ENCODE measurements at places on chromosomes 2 and 18. TPM values are rescaled to one million over a fixed set of nuclear protein-coding genes. Genes with fewer than 3 reads are reported as not detected.

GRCh38 chr18:79781331-79781941 lies 16.3 kb upstream of the KCNG2 start:
- H3K36me3 ChIP-seq: no peaks in the 10 kb centered on the region
- no peaks in the 10 kb centered on the region for H3K27me3 ChIP-seq
- DNase-seq: no peak
- no peak overlapping the region for H3K27ac ChIP-seq
- no peak overlapping the region for H3K4me3 ChIP-seq

- H3K4me3 ChIP-seq: no peak overlapping the region
- H3K27me3 ChIP-seq: no peaks in the 10 kb centered on the region
- H3K4me1 ChIP-seq: no peaks in the 10 kb centered on the region
- no peak overlapping the region for H3K27ac ChIP-seq
These were observed 246.8 kb upstream of the TNP1 start for GRCh38 chr2:217106650-217107014.

Gene ARHGEF33
- 3.7 TPM for total RNA-seq

Gene ABCB11
- total RNA-seq: not detected

Gene GAD1
- total RNA-seq: 0.23 TPM

Gene DCDC2C
- total RNA-seq: 0.11 TPM

DNA sequence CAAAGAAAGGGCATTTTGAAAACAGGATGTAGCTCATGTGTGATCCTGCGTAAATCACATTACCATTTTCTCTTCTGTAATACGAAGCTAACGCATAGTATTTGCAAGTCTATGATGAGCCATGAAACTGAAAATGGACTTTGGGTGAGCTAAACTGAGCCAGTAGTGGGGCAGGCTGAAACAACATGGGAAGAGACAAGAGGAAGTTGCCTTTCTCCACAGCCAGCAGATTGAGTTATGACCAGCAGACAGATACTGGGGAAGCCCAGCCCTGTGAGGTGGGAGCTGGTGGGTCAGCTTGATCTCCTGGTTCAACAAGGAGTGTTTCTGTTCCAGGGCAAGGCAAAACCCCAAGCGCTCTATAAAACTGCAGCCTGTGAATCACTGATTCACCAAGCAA lies 11.8 kb downstream of the CYRIA start:
- H3K27me3 ChIP-seq: no peaks in the 10 kb centered on the region
- no peaks in the 10 kb centered on the region for H3K36me3 ChIP-seq
- H3K4me1 ChIP-seq: peaks cover 14% of the 10 kb centered on the region
- peak overlapping the region; percentile 86 for H3K27ac ChIP-seq
- H3K4me3 ChIP-seq: no peak overlapping the region
- DNase-seq: no peak

GRCh38 chr2:149080099-149080498 lies 41.6 kb downstream of the LYPD6B start:
- no peak overlapping the region for H3K4me3 ChIP-seq
- no peak overlapping the region for H3K27ac ChIP-seq
- H3K36me3 ChIP-seq: no peaks in the 10 kb centered on the region
- no peaks in the 10 kb centered on the region for H3K27me3 ChIP-seq

GRCh38 chr2:95027369-95027720 lies 1.8 kb downstream of the MAL start:
- no peak overlapping the region for H3K27ac ChIP-seq
- H3K4me1 ChIP-seq: no peaks in the 10 kb centered on the region
- no peaks in the 10 kb centered on the region for H3K27me3 ChIP-seq

- H3K27ac ChIP-seq: no peak overlapping the region
- H3K27me3 ChIP-seq: no peaks in the 10 kb centered on the region
- no peak for DNase-seq
- H3K4me1 ChIP-seq: peaks cover 11% of the 10 kb centered on the region
- H3K36me3 ChIP-seq: no peaks in the 10 kb centered on the region
- H3K4me3 ChIP-seq: no peak overlapping the region
These were observed 49.8 kb downstream of the CAB39 start for GRCh38 chr2:230762317-230762896.

- no peaks in the 10 kb centered on the region for H3K27me3 ChIP-seq
- H3K4me3 ChIP-seq: no peak overlapping the region
- H3K36me3 ChIP-seq: no peaks in the 10 kb centered on the region
- DNase-seq: no peak
- no peak overlapping the region for H3K27ac ChIP-seq
These were observed 88.2 kb upstream of the THUMPD2 start for GRCh38 chr2:39867268-39867667.

- no peaks in the 10 kb centered on the region for H3K27me3 ChIP-seq
- no peak for DNase-seq
- H3K4me1 ChIP-seq: no peaks in the 10 kb centered on the region
- no peak overlapping the region for H3K27ac ChIP-seq
These were observed 16.1 kb downstream of the CCDC178 start for GRCh38 chr18:33424266-33424946.

DNA sequence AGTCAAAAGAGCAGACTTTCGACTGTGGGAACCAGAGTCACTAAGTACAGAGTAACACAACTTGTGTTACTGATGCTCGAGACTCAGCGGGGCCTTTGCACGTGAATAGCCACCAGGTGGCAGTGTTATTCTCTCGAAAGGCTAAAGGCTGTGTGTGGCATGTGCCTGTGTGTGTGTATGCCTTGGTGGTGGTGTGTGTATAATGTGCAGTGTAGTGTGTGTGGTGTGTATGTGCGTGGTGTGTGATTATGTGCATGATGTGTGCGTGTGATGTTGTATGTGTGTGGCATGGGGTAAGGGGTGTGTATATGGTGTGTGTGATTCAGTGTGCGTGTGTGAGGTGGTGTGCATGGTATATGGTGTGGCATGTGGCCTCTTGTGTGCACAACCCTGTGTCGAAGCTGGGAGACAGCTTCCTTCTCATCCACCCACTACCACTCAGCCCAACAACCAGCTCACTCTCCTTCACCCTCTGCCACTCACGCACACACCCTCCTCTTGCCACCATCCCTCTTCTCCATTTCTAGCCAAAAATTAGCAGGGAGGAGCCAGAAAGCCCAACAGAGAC lies 83.0 kb upstream of the ZNF532 start:
- H3K4me1 ChIP-seq: peaks cover 5% of the 10 kb centered on the region
- peak; percentile 74 for DNase-seq
- no peak overlapping the region for H3K4me3 ChIP-seq
- no peaks in the 10 kb centered on the region for H3K27me3 ChIP-seq
- no peak overlapping the region for H3K27ac ChIP-seq

- no peak for DNase-seq
- no peaks in the 10 kb centered on the region for H3K4me1 ChIP-seq
- H3K36me3 ChIP-seq: no peaks in the 10 kb centered on the region
These were observed 333.1 kb downstream of the DSEL start for GRCh38 chr18:67183398-67183797.

- DNase-seq: no peak
- H3K4me3 ChIP-seq: no peak overlapping the region
- no peaks in the 10 kb centered on the region for H3K4me1 ChIP-seq
- no peak overlapping the region for H3K27ac ChIP-seq
- H3K27me3 ChIP-seq: no peaks in the 10 kb centered on the region
- H3K36me3 ChIP-seq: no peaks in the 10 kb centered on the region
These were observed 192.3 kb downstream of the PDE11A start for GRCh38 chr2:177880285-177880684.

GRCh38 chr2:152500772-152501171 lies 165.8 kb downstream of the FMNL2 start:
- H3K27ac ChIP-seq: no peak overlapping the region
- no peak for DNase-seq
- H3K27me3 ChIP-seq: no peaks in the 10 kb centered on the region
- peaks cover 15% of the 10 kb centered on the region for H3K4me1 ChIP-seq
- H3K36me3 ChIP-seq: no peaks in the 10 kb centered on the region
- no peak overlapping the region for H3K4me3 ChIP-seq

- no peaks in the 10 kb centered on the region for H3K27me3 ChIP-seq
- H3K27ac ChIP-seq: no peak overlapping the region
- H3K36me3 ChIP-seq: no peaks in the 10 kb centered on the region
These were observed 109.6 kb downstream of the SH3RF3 start for GRCh38 chr2:109238580-109238979.

Gene AOX1
- total RNA-seq: 48.5 TPM

- no peaks in the 10 kb centered on the region for H3K27me3 ChIP-seq
- no peaks in the 10 kb centered on the region for H3K36me3 ChIP-seq
- H3K4me1 ChIP-seq: no peaks in the 10 kb centered on the region
- no peak overlapping the region for H3K4me3 ChIP-seq
- no peak overlapping the region for H3K27ac ChIP-seq
- no peak for DNase-seq
These were observed 333.7 kb downstream of the RND3 start for GRCh38 chr2:150153646-150154307.

- no peaks in the 10 kb centered on the region for H3K36me3 ChIP-seq
- DNase-seq: no peak
- no peak overlapping the region for H3K4me3 ChIP-seq
These were observed 17.0 kb upstream of the MAPRE2 start for GRCh38 chr18:35024196-35024595.

Gene TNS1
- total RNA-seq: 472 TPM

Gene ARHGAP25
- total RNA-seq: 9.4 TPM

Gene B3GNT7
- 30.3 TPM for total RNA-seq

All from ovary (tissue), 10 donors.